Activated CD4-positive, alpha-beta T cell treated with anti-CD3 and anti-CD28 coated beads, Interleukin-2, amount 50 U/mL, for 48 hours (primary cell): ENCODE measurements at places on chromosomes 4 and X.

GRCh38 chr4:10106421-10107039 is 10.1 kb downstream of the WDR1 start:
- peak; percentile 84 for DNase-seq

DNA sequence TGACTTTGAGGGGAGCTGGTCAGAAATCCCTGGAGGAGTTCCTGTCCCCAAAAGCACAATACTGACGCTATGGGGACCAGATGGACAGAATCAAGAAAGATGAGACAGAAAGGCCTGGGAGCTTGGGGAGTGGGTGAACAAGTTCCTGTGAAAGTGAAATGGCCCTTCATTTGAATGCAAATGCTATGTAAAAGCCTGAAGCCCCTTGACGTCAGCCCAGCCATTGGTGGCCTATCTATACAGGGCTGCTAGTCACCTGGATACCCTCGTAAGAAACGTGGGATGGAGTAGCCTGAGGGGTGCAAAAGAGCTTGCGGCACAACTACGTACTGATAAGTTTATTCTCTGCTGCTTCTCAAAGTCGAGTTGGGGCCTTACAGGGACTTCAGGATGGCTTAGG is at the start of gene CDX4:
Gene CDX4, plus strand, starts transcription at position 223 of the 400 bp plus-strand sequence. CDS start 201 bp downstream, outside the sequence.
- DNase-seq, result no peak

- no peak for DNase-seq
These were observed 21.9 kb downstream of the TKTL1 start for GRCh38 chrX:154317391-154317995.

GRCh38 chrX:115177932-115178331 is 11.3 kb upstream of the RBMXL3 start:
- DNase-seq, result no peak

GRCh38 chrX:39817754-39818470 is 279.8 kb downstream of the BCOR start:
- no peak for DNase-seq

DNA sequence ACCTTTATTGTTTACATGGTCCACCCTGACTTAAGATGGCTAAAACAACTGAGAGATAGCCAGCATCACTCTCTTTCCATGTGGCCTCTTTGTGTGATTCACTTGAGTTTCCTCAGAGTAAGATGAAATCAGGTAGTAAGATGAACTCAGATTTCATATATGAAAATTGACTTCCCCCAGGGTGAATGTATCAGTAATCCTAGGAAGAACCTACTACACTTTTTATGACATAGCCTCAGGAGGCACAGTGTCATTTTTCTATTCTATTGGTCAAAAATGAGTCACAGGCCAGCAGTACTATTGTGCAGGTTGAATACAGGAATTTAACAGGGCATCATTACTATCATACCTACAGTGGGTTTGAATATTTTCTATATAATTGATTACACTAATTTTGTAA is 14.6 kb upstream of the SULT1E1 start:
- no peak for DNase-seq

DNA sequence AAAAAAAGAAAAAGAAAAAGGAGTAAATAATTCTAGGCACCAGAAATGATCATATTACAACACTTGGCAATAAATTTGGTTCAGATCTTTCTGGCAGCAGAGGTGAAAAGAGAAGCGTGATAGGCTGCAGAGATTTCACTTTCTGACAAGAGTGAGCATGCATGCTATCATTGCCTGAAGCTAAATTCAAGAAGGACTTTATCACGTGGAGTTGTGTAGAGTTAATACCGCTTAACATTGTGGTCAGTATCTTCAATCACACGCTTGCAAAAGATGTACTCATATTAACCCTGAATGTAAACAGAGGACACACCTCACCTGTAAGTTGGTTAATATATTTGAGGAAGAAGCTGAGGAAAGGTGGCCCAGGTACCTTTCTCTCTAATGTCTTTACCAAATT is 31.4 kb upstream of the RBPJ start:
- DNase-seq, result no peak

DNA sequence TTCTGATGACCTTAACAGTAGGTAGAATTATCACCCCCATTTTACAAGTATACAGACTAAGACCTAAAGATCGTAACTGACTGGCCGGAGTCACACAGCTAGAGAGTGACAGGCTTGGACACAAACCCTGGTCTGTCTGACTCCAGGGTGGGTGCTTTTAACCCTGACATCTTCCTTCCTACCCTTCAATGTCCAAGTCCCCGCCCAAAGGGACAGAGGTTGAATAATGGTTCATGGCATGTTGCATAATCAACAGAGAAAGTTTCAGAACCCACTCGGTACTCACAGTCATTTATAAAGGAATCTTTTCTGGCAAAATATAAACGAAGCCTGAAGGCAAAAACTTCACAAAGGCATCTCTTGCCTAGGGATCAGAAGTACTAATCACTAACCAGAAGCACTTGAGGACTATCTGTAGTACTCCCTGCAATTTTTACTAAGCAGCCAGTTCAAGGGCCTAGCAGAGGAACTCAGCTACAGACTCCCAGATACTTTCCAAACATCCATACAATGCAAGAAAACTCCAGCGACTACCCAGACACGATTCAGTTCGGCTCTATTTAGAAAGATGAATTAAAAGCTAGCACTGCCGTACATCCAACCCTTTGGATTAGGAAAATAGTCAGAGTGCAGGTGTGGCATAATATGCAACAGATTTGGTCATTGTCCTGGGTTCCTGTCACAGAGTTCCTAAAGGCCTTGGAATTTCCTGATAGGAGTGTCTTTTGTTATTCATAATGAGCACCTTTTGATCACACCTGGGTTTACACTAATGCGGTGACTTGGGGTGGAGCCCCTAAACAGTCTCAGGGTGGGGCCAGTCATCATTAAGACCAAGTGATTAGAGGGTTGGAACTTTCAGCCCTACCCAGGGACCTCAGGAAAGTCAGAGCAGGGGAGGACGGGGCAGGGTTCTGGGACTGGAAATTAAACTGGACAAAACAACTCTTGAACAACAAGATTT is 44.0 kb downstream of the RELL1 start:
- no peak for DNase-seq

DNA sequence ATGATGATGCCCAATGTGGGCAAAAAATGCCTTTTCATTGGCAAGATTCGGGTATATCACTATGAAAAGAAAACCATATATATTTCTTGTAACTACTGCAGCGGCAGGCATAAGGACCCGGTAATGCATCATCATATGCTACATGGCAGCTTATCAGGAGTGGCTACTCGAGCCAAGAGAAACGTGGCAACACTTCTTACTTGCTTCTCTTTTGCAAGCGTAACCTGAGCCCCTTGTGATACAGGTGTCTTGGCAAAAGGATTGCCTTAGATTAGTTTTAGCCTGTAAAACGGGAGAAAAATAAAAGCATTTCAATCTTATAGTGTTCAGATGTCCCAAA is 280.3 kb downstream of the SPRY1 start:
- no peak for DNase-seq

DNA sequence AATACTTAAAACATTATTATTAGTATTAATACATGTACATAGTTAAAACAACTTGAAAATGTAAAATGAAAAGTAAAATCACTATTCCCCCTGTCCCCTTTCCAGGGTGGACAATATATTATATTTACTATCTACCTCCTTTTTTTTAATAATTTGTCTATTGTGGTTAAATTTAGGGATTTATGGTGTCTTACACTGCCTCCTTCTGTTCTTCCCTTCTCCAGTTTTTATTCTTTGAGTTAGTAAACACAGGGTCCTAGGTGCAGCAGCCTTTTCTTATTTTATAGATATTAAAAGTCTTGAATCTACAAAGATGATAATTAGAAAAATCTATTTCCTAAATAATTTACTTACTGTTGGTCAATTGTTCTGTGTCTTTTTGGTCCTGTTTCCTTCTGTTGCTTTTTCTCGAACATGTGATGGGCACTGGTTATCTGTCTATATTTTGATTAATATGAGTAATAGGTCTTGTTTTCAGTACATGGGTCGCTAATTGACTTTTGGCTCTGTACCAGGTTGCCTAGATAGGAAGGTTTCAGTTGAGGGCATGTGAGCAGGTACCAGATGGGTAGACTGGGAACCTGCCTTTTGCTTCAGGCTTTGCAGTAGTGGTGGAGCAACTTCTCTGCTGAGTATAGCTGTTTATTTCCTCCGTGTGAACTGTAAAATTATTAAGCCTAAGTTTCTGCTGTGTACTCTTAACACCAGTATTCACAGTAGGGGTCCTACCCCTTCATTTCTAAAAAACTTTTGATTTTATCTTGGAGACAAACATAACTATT is 1.1 kb downstream of the NUDT9 start:
- DNase-seq, result no peak

DNA sequence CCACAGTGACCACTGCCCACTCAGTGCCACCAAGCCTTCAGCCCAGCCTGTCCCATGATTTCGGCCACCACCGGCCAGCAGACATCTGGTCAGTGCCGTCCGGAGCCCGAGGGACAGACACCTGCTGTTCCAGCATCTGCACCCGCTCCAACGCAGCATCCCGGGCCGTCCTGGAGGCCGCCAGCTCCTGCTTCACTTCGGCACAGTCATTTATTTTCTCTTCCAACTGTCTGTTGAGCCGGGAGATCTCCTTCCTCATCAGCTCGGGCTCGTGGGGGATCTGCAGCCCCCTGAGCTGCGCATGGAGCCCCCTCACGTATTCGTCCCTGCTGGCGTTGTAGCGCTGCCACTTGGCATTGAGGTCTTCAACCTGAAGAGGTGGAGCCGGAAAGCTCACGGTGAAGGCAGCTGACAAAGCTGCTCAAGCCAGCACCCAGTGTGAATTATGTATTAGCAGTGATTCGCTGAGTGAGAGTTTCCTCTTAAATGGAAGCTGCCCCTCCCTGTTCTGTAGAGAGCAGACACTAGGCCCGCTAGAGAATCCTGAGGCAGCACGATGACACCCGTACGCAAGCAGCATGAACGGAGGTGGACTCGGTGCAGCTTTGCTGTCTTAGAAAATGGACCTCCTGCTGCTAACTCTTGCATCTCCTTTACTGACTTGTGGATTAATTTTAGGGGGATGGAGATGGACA is 11.4 kb downstream of the TNIP2 start:
- no peak for DNase-seq

DNA sequence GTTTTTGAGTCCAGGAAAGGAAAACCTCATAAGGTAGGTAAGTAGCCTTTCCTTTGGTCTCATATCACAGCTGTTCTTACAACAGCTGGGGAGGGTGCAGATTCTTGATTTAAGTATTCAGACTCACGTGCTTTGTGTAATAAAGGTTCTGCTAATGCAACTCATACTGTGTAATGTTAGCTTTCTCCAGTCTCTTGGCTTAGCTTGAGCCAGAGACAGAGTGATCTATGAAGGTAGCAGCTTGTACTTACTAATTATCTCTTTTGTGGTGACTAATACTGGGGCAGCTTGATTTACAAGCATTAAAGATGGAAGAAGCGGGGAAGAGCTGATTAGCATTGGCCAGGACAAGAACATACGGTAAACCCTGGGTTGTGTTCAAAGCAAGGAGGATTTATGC is 80.3 kb downstream of the LNX1 start:
- DNase-seq, result no peak

DNA sequence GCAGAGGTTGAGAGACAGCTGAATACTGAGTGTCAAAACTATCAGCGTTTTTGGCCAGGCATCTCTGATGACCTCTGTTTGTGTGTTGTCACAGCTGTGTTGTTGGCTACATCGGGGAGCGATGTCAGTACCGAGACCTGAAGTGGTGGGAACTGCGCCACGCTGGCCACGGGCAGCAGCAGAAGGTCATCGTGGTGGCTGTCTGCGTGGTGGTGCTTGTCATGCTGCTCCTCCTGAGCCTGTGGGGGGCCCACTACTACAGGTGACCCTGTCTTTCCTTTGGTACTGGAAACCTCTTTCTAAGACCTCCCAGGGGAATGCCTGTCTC is 86.9 kb downstream of the EGF start:
- no peak for DNase-seq

DNA sequence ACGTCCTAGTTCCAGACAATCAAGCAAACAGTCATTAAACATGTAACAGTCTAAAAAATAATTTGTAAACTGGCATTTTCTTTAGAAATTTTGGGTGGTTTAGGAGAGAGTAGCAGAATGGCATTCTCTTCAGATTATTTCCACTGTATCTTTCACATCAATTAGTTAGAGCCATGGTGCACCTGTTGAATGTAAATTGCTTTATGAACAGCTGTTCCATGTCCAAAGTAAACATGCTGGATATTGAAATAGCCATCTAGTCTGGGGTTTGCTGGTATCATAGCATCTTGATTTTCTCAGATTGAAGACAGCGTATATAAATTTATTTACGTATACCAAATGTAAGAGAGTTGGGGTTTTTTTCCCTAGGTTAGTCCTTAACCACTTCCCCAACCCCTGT is 143.6 kb downstream of the RCHY1 start:
- DNase-seq, result no peak

DNA sequence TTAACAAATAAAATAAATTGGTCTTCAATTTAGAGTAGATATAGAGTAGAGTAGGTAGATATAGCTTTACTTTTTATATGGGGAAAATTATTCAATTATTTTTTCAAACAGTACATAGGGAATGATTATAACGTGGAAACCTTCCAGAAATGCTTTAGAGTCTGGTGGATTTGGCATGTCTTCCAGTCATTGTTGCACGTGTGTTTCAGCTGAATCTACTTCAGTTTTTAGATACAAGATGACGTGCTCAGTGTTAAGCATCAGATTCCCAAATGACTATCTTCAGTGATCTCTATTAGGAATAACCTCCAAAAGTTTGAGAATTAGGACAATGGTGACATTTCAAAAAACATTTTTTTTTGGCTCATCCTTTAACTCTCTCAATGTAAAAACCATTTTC is 616.9 kb downstream of the ANKRD50 start:
- no peak for DNase-seq

DNA sequence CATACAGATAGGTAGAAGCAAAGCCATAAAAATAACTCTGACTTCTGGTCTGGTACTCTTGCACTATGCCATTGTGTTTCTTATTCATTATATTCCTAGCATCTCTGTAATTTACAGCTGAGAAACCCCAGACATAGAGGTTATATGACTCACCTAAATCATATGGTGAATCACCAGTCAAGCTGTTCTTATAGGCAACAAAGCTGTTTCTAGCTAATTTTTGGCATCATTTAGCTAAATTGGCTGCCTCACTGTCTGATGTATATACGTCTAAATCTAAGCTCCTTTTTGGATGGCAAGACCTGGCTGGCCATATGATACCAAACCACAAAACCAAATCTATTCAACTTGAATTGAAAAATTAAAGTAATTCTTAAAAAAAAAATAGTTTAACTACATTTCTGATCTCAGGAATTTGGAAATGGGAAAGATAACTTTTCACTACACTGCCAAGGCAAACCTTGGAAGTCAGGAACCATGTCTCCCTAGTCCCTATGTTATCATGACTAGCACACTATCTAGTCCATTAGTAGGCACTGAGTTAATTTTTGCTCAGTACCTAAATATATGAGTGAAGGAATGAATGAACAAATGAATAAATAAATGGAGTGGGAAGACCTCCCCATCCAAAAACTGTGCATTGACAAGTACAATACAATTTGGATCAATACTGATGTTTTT is 41.3 kb upstream of the STAG2 start:
- DNase-seq, result no peak

- DNase-seq, result no peak
These were observed 48.8 kb downstream of the IGFBP7 start for GRCh38 chr4:57061395-57061794.
